ENCODE measurements at places on chromosomes 3 and 15.
A peak's percentile ranks its signal among the peaks of the same experiment; 100 is the strongest.

- no peak for DNase-seq
Observed at GRCh38 chr15:93027413-93027812, 61.6 kb downstream of the RGMA start.

- DNase-seq: no peak
Observed at GRCh38 chr15:52658955-52659354, 20.2 kb downstream of the ATOSA start.

DNA sequence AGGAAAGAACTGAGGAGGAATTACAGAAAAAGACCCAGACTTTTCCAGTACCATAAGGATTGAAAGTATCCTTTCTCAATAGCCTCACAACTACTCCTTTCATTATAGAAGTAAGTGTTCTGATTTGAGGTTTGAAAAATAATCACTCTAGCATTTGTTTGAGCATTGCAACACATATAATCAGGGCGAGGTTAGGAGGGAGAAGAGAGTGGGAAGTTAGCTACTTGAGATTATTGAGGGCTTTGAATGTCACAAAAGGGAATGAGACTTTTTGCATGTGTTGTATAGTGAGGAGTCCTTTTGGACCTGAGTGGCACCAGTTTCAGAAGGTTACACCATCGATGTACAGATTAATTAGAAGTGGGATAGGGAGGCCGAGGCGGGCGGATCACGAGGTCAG is 65.2 kb upstream of the TNIK start:
- no peak for DNase-seq

GRCh38 chr3:24793896-24794295 is 299.2 kb upstream of the THRB start:
- no peak for DNase-seq

- DNase-seq: no peak
Observed at GRCh38 chr3:110149763-110150162, 812.4 kb upstream of the DPPA4 start.

GRCh38 chr3:137988982-137989381 is 21.0 kb upstream of the CLDN18 start:
- DNase-seq: no peak

GRCh38 chr3:14676881-14677280 is 1.9 kb downstream of the C3orf20 start:
- DNase-seq: no peak

DNA sequence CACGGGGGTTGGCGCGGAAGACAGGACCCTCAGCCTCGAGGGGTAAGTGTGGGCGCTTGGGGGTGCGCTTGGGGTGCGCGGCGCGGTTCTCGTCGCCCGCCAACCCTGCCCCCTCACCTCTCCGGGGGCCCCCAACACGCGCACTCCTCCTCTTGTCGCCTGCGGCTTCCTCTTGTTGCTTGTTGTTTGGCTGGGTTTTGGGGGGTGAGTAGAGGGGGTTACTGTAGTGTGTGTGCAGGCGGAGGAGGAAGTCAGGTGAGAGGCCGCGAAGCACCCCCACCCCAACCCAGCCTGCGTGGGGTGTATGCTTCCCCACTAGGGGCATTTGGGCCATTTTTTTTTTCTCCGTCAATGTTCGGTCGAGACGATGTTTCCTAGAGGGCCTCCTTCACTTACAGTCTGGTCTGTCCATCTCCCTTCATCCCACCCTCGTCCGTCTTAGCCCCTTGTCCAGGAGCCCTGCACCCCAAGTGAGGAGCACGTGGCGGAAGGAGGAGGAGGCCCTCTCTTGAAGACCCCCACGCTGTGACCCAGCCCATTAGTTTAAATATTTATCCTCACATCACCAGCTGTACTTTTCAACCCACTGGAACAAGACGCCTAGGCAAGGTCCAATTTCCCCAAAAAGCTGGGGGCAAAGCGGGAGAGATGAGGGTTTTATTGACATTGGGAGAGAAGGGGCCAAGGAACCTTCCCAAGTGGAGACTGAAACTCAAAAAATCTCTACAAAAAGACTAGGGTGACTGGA is 20.4 kb upstream of the SATB1 start:
- peak; percentile 76 for DNase-seq

Measured in hematopoietic multipotent progenitor cell treated with erythropoietin and hydrocortisone succinate and interleukin-3 and kit ligand, for 6 days (in vitro differentiated cells).